ENCODE measurements at places on chromosomes 6 and 20.

- H3K4me3 ChIP-seq, result no peak overlapping the region
- DNase-seq, result no peak
- no peaks in the 10 kb centered on the region for H3K27me3 ChIP-seq
- no peak overlapping the region for H3K27ac ChIP-seq
- no peaks in the 10 kb centered on the region for H3K4me1 ChIP-seq
- peaks cover 79% of the 10 kb centered on the region for H3K36me3 ChIP-seq
Measured at GRCh38 chr20:63931735-63932134, 24.5 kb downstream of the UCKL1 start.

GRCh38 chr6:139475241-139475640, 100.8 kb upstream of the CITED2 start:
- no peaks in the 10 kb centered on the region for H3K27me3 ChIP-seq
- DNase-seq, result no peak
- H3K4me1 ChIP-seq, result peaks cover 13% of the 10 kb centered on the region
- H3K4me3 ChIP-seq, result no peak overlapping the region
- H3K27ac ChIP-seq, result no peak overlapping the region

GRCh38 chr6:21997119-21998037, 299.5 kb downstream of the PRL start:
- peaks cover 5% of the 10 kb centered on the region for H3K36me3 ChIP-seq
- H3K27me3 ChIP-seq, result no peaks in the 10 kb centered on the region
- H3K4me3 ChIP-seq, result no peak overlapping the region
- DNase-seq, result no peak
- peak overlapping the region; percentile 96 for H3K27ac ChIP-seq

DNA sequence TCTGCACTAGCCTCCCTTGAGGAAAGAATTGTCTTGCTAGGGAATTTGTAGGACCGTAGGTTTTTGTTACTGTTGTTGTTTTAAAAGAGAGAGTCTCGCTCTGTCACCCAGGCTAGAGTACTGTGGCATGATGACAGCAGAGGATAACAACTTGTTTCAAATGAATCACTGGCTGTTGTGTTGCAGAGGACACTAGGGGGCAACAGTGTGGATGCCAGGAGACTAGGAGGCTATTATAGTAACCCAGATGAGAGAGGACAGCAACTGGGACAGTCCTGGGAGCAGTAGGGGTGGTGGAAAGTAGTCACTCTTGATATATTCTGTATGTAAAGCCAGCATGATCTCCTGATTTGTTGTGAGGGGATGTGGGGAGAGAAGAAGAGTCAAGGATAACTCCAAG, 41.8 kb upstream of the LAMA4 start:
- no peak overlapping the region for H3K27ac ChIP-seq
- no peaks in the 10 kb centered on the region for H3K36me3 ChIP-seq
- no peak overlapping the region for H3K4me3 ChIP-seq
- DNase-seq, result peak; percentile 83
- H3K27me3 ChIP-seq, result no peaks in the 10 kb centered on the region

DNA sequence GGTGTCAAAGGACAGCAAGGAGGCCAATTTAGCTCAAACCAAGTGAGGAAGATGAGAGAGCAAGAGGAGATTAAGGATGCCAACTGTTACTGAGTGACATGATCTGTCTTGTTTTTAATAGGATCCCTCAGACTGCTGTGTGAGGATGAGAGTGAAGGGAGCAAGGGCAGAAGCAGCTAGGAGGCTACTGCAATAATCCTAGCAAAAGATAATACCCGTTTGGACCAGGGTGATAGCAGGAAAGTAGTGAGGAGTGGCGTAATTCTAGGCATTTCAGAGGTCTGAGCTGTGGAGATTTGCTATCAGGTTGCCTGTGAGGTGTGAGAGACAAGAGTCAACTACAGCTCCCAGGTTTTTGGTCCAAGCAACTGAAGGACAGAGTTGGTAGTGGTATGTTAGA, 14.7 kb downstream of the UBE2V1 start:
- peaks cover 13% of the 10 kb centered on the region for H3K4me1 ChIP-seq
- peaks cover 15% of the 10 kb centered on the region for H3K36me3 ChIP-seq
- no peaks in the 10 kb centered on the region for H3K27me3 ChIP-seq
- H3K4me3 ChIP-seq, result no peak overlapping the region
- H3K27ac ChIP-seq, result no peak overlapping the region
- DNase-seq, result peak; percentile 53

DNA sequence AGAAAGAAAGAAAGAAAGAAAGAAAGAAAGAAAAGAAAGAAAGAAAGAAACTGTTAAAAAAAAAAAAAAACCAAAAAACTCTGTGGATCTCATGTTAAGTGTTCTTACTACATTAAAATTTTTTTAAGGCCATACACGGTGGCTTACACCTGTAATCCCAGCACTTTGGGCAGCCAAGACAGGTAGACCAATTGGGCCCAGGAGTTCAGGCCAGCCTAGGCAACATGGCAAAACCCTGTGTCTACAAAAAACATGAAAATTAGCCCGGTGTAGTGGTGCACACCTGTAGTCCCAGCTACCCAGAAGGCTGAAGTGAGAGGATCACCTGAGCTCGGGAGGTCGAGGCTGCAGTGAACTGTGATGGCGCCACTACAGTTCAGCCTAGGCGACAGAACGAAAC, 4.6 kb upstream of the BPIFA1 start:
- no peak for DNase-seq
- no peaks in the 10 kb centered on the region for H3K27me3 ChIP-seq
- H3K27ac ChIP-seq, result no peak overlapping the region
- H3K4me3 ChIP-seq, result no peak overlapping the region
- no peaks in the 10 kb centered on the region for H3K4me1 ChIP-seq

GRCh38 chr6:109623288-109623687, 67.7 kb downstream of the AK9 start:
- no peak for DNase-seq
- no peaks in the 10 kb centered on the region for H3K4me1 ChIP-seq
- no peak overlapping the region for H3K27ac ChIP-seq
- H3K36me3 ChIP-seq, result no peaks in the 10 kb centered on the region

- peaks cover 2% of the 10 kb centered on the region for H3K36me3 ChIP-seq
- no peak overlapping the region for H3K4me3 ChIP-seq
- H3K27ac ChIP-seq, result no peak overlapping the region
- DNase-seq, result no peak
- H3K4me1 ChIP-seq, result no peaks in the 10 kb centered on the region
- H3K27me3 ChIP-seq, result no peaks in the 10 kb centered on the region
Measured at GRCh38 chr6:163573503-163574179, 159.1 kb downstream of the QKI start.

DNA sequence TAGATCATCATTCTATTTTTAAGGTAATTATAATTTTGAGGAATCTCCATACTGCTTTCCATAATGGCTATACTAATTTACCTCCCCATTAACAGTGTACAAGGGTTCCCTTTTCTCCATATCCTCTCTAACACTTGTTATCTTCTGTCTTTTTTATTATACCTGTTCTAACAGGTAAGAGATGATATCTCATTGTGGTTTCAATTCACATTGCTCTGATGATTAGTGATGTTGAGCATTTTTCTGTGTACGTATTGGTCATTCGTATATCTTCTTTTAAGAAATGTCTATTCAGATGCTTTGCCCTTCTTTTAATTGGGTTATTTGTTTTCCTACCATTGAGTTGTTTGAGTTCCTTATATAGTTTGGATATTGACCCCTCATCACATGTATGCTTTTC, 81.6 kb upstream of the SCAF8 start:
- H3K27ac ChIP-seq, result no peak overlapping the region
- DNase-seq, result no peak
- H3K36me3 ChIP-seq, result no peaks in the 10 kb centered on the region
- H3K4me3 ChIP-seq, result no peak overlapping the region

DNA sequence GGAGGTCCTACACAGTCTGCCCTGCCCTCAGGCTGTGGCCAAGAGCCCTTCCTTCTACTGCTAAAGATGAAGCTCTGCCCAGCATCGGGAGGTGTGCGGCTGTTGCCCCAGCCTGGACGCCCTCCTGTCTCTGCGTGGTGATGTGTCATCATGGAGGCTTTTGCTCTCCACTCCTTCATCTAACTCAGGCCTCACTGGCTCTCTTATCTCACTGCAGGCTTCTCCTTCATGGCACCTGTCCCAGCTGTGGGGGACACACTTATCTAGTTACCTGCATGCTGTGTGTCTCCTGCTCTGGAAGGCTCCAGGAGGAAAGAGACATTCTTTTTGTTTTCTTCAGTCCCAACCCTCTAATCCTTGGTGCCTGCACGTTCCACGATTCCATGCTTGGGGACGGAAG, 89.1 kb downstream of the PSMG4 start:
- H3K27me3 ChIP-seq, result no peaks in the 10 kb centered on the region
- no peak overlapping the region for H3K4me3 ChIP-seq
- H3K36me3 ChIP-seq, result no peaks in the 10 kb centered on the region
- no peak for DNase-seq

DNA sequence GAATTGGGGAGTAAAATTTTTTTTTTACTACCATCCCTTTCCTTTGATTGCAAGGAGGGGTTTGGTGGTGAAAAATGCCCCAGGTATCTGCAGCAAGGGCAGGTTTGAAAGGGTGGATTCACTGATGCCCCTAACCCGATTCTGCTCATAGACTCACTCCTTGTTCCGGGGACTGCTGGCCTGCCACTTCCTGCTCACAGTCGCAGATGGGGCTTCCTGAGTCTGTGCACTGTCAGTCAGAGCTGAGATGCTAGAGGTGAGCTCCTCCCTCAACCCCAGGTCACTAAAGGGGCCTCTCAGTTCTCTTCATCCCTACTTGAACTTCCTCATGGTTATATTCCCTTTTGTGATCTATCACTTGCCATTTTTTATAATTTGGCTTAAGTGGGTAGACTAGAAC, 357.9 kb downstream of the FARS2 start:
- no peaks in the 10 kb centered on the region for H3K36me3 ChIP-seq
- no peaks in the 10 kb centered on the region for H3K27me3 ChIP-seq
- no peak for DNase-seq
- H3K4me1 ChIP-seq, result no peaks in the 10 kb centered on the region
- no peak overlapping the region for H3K4me3 ChIP-seq
- H3K27ac ChIP-seq, result no peak overlapping the region

- H3K36me3 ChIP-seq, result no peaks in the 10 kb centered on the region
- no peaks in the 10 kb centered on the region for H3K27me3 ChIP-seq
- no peaks in the 10 kb centered on the region for H3K4me1 ChIP-seq
- H3K4me3 ChIP-seq, result no peak overlapping the region
Measured at GRCh38 chr6:145863988-145864616, 49.5 kb upstream of the FBXO30 start.

- no peak overlapping the region for H3K4me3 ChIP-seq
- H3K27me3 ChIP-seq, result no peaks in the 10 kb centered on the region
- no peak for DNase-seq
Measured at GRCh38 chr6:13762611-13763441, 51.2 kb upstream of the RANBP9 start.

DNA sequence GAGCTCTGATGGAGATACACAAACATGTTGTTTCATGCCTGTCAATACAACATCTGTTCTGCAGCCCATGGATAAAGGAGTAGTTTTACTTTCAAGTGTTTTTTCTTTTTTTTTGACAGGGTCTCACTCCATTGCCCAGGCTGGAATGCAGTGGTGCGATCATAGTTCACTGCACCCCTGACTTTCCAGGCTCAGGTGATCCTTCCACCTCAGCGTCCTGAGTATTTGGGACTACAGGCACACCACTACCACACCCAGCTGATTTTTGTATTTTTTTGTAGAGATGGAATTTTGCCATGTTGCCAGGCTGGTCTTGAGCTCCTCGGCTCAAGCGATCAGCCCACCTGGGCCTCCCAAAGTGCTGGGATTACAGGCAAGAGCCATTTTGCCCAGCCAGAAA, 97.0 kb downstream of the SMAP1 start:
- H3K27ac ChIP-seq, result no peak overlapping the region
- DNase-seq, result no peak
- no peaks in the 10 kb centered on the region for H3K27me3 ChIP-seq
- H3K36me3 ChIP-seq, result no peaks in the 10 kb centered on the region
- H3K4me3 ChIP-seq, result no peak overlapping the region
- H3K4me1 ChIP-seq, result no peaks in the 10 kb centered on the region

DNA sequence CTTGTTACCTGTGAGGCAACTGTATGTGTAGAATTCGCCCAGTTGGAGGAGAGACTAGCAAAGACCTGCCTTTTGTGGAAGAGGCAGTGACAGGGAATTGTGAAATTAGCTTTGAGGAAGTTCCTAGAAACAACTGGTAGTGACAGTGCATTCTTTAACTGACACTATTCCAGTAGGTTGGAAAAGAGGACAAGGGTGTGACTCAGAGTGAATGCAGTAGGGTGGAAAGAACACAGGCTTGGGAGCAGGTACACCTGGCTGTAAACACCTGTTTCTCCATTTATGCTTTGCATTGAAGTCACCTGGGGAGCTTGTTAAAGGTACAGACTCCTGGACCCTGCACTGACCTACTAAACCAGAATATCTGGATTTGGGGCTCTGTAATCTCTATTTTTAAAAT, 295.7 kb downstream of the PHACTR1 start:
- H3K27me3 ChIP-seq, result peaks cover 27% of the 10 kb centered on the region
- no peaks in the 10 kb centered on the region for H3K36me3 ChIP-seq
- H3K4me1 ChIP-seq, result peaks cover 17% of the 10 kb centered on the region
- peak; percentile 33 for DNase-seq
- H3K4me3 ChIP-seq, result no peak overlapping the region

Data from trophoblast cell (in vitro differentiated cells and primary cell).